Activated T-helper 1 cell treated with Interleukin-2 at 50 U/mL for 16 hours (primary cell): ENCODE measurements at places on chromosomes 1 and 21.

GRCh38 chr1:119743776-119744597 lies 24.7 kb downstream of the HMGCS2 start:
- DNase-seq: no peak

DNA sequence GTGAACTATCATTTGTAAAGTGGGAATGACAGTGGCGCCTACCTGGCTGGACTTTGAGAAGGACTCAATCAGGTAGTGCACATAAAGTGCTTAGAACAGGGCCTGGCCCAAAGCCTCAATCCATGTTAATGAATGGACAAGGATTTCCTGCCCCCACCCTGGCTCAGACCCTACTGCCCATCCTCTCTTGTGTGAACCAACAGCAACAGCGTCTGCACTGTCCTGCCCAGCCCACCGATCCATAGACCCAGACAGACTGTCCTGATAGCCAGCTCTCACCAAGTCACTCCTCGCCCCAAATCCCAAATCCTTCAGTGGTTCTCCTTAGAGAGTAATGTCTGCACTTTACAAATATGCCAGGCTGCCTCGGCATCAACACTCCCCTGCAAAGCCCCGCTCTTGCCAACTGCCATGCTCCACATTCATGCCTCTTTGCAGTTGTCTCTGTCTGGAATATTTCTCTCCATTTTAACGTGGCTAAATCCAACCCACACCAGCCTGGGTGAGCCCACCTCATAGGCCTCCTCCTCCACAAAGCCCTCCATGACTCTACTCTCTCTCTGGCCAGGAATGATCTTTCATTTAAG lies 157.6 kb upstream of the EDN2 start:
- DNase-seq: no peak

GRCh38 chr1:152786077-152786476 lies at the start of gene LCE1E:
TSS of gene LCE1E (plus strand) at chr1:152786257. CDS start at chr1:152787300, 1,043 bp downstream.
- no peak for DNase-seq

DNA sequence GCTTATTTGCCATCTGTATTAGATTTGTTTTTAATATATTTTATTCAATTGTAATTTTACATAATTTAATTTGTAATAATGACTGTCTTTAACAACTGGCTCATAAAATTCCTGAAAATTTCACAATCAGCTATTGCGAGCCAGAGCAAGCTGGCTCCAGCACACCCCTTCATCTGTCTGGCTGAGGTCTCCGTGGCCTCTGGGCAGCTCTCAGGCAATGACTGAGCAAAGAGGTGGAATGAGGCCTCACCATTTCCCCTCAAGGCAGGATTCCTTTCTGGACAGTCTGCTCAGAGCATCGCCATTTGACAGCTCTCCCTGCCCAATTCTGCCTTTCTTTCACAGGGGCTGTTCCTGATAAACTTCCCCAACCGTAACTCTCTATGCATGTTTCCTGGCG lies 5.8 kb upstream of the KANK4 start:
- no peak for DNase-seq

DNA sequence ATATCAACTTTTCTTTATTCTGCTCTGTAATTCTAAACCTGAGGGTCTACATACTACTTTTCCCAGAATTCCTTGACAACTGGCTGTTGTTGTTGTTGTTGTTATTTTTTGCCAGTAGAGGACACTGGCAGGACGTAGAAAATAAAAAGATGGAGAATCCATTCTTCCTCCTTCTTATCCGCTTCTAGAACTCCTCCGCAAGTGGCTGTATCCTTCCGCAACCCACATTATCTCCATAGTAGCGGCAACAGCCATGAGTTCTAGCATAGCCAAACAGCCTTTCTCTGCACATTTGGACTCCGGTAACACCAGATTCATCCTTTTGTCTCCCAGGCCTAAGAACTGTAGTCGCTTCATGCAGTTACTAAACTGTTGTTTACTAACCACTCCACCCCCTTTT lies 91.1 kb upstream of the CACHD1 start:
- DNase-seq: no peak

DNA sequence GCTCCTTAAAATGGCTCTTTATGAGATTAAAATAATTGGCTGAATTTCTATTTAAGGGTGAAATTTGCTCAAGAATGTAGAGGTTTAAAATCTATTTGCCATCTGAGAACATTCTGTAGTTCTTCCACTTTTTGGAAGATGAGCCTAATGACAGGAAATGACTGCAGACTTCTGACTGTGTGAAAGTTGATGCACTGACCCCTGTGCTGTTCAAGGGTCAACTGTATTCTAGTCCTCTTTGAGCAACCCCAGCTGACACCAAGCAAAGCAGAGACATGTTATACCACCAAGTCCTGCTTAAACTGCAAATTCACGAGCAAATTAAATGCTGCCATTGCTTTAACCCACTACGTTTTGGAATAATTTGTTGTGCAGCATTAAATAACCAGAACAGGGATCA lies 26.6 kb downstream of the DDAH1 start:
- no peak for DNase-seq

DNA sequence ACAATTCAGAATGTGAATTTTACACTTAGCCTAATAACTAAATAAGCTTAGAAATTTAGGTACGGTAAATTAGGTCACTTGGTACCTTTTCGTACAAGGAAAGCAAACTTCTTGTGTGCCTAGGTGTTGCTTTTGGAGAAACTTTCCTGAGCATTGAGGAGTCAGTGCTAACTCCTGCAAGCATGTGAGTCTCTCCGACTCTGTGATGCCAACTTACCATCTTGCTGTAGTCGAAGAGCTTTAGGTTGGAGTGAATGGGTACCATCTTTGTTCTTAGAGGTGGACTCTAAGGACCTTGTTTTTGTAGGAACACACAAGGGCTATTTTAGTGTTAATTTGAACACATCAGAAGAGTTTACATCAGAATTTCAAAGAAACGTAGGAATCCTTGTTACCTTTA lies 688.9 kb downstream of the USP25 start:
- no peak for DNase-seq

DNA sequence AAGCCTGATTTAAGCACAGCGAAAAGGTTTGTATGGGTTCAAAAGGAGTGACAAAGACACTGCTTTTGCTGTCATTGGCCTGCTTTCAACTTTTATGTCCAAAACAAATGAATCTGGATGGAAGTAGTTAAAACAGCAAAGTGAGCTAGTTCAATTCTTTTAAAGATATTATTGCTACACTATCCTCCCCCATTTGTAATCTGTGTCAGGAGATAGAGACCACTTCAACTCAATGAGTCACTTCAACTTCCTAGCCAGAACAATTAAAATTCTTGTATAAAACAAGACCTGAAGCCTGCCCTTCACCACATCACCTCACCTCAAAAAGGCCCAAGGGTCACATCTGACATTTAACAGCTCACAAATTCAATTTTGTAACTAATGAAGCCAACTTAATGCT lies 364.1 kb upstream of the LYPLAL1 start:
- DNase-seq: no peak

DNA sequence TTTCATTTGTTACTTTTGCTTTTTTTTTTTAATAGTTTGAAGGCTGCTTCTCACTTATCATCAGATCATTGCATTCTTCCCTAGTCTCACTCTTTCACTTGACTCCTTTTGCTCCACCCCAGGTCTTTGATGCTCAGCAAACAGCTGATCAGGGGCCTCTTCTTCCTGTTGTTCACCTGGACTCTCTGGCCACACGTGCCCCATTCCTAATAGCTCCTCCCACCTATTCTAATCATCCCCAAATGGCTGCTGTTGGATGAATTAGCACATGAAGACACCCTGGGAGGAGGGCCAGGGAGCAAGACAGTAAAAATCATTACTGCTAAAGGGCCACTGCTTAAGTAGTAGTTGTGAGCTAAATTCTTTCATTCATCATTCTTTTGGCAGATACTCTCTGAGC lies 119.5 kb downstream of the MAB21L3 start:
- no peak for DNase-seq

- DNase-seq: no peak
Measured at GRCh38 chr21:31316488-31317169, 27.4 kb downstream of the TIAM1 start.

DNA sequence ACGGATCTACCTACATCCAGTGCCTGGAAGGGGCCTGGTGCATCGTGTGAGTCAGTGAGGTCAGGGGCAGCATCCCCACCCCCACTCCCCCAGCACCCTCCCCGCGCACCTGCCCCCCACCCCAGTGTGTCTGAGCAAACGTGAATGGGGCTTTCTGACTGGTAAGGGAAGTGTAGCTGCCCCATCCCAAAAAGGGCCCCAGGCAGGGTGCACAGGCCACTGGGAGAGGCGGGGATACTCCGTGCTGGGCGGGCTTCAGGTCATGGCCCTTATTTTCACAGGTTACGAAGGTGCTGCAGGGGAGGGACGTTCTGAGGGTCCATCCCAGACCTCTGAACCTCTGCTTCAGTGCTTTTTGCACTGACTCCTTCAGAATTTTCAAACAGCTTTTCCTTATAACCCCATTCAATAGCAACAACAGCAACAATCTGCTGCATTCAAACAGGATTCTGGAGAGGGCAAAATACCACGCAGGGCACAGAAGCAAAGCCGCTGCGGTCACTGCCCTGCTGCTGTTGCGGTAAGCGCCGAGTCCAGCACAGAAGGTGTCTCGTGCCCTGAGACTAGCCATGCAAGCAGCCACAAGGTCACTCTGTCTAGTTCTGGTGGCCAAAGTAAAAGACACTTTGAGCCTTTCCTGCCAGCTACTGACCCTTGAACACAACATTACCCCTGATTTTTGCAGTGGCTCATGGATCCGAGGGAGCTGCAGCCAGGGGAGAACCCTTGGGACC lies 10.3 kb downstream of the TTC34 start:
- DNase-seq: no peak

- DNase-seq: no peak
Measured at GRCh38 chr1:239831577-239832355, 259.9 kb upstream of the FMN2 start.

DNA sequence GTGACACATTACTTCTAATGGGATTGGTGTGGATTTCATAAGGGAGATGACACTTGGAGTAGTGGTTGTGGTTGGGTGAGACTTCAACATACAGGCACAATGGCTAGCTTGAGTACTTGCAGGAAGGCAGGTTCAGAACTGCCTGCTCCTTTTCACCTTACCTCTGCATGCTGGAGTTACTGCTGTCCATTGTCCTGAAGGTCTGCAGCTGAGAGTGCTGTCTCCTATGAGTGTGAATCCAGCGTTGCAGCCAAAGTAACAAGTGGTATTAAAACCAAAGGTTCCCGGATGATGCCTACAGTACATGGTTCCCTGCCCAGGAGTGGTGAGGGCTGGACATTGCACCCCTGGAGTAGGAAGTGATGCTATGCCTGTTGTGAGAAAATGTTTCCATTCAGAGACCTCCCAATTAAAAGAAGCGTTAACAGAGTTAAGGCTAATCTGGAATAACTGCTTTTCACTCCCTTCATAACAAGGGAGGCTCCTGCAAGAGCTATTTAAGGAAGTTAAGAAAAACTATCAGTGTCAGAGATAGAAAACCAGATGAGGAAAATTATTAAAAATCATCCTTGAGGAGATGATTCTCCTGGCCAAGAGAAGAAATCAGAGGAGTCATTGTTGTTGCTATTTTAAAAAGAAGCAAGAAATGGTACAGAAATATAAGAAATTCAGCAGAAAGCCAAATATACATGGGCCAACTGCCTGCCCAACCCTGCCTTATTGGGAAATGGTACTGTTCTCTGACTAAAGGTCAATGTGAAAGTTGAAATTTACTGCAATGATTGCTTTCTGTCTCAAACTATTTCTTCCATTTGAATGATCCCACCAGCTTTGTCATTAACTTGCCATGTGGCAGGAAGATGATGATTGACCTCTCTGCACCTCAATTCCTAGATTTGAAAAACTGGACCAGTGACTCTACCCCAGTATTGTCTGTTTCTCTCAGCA lies 9.8 kb upstream of the F5 start:
- DNase-seq: no peak

GRCh38 chr1:182784556-182785171 lies 4.9 kb upstream of the NPL start:
- DNase-seq: no peak
